Activated naive CD4-positive, alpha-beta T cell (primary cell): ENCODE measurements at places on chromosomes 7 and 10.

- no peak for DNase-seq
Observed at GRCh38 chr7:102236592-102237287, 49.9 kb upstream of the SH2B2 start.

GRCh38 chr7:151003572-151003971, 12.8 kb downstream of the NOS3 start:
- DNase-seq, result no peak

DNA sequence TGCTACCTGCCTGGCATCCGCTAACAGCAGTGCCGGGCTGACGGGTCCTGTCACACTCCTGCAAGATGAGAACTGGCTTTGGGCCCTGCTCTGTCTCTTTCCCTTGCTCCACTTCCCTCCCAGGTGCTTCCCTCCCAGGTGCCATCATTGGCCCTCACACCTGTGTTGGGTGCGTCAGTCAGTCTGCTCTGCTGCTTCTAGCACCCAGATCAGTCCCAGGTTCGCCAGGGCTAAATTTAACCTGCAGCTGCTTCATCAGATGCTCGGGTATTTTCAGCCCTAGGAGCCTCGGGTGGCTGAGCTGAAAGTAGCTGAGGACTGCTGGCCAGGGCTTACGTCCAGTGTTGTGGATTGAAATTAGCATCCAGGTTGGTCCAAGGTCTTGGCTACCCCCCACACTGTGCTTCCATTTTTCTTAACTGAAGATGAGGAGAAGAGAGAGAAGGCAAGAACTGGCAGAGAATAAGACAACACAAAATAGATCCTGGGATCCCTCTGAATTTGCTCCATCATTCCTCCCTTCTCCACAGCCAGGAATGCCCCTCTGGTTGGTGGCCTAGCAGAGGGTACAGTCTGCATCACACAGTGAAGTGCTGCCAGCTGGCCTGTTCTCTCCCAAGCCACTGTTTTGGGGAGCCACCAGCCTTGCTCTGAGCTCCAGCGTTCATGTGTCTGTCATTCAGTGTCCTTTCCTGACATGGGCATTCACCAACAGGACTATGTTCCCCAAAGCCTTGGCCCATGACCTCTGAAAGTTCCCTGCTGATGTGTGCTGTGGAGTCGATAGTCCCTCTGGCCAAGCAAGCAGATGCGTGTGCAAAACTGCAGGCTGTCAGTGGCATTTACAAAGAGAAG, 65.9 kb upstream of the SYPL1 start:
- no peak for DNase-seq

DNA sequence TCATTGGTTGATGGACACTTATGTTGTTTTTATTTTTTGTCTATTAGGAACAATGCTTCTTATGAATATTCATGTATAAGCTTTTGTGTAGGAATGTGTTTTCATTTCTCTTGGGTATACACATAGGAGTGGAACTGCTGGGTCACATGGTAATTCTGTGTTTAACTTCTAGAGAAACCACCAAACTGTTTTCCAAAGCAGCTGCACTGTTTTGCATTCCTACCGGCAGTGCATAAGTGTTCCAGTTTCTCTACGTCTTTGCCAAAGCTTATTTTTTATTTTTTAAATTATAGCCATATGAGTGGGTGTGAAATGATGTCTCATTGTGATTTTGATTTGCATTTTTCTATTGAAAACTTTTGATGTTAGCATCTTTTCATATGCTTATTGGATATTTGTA, 51.3 kb downstream of the ADK start:
- DNase-seq, result no peak

DNA sequence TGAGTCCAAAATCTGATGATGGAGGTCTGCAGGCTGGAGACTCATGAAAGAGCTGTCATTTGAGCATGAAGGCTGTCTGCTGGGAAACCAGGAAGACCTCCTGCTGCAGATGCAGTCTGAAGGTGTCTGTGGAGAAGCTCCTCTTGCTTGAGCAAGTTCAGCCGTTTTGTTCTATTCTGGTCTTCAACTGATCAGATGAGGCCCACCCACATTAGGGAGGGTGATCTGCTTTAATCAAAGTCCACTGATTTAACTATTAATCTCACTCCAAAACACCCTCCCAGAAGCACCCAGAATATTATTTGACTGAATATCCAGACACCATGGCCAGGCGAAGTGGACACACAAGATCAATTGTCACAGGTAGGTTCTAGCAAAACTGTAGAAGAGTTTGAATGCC, 116.5 kb downstream of the GATA3 start:
- DNase-seq, result no peak

DNA sequence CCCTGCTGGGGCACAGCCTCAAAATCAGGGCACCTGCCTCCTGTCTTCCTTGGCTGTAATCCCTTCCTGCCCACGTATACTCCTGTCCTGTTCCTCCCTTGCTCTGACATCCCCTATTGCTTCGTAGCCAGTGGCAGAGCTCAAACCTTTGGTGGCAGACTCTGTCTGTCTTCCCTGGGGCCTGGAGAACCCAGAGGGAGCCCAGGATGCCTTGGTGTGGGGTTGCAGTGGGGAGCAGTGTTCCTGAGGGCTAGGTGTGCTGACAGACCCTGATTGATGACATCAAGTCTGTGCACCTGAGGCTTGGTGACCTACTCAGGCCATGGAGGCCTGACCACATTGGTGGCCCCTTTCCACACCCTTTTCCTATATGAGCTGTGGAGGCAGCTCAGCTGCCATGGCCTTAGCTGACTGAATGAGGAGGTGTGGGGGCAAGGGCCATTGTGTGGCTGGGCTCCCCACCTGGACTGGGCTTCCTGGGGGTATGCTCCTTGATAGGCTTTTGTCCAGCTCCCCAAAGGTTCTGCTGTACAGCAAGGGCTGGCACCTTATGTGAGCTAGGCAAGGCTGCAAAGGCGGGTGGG, 5.4 kb upstream of the GCK start:
- DNase-seq, result no peak

DNA sequence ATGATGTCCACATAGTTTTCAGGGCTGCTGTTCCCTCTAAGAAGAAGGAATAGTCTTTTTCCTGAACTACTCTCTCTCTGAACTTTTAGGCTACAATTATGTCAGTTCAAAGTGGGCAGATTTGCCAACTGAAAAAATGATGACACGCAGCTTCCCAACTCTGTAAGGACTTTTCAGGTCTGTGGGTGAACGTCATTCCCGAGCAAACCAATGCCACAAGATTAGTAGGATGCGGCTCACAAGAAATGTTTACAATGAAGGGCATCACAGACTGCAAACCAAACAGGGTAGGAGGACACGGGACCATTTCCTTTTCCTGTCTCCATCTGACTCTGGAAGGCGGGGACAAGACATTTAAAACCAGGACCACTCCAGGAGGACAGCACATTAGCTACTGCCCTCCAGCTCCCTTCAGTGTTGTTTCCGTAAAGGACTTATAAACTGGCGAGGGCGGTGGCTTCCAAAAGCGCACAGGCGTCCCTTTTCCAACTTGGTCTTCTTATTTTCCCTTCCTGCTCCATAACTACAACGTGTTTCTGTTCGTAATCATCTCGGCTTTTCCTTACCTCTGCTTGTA, 539 bp upstream of the MKLN1 start:
- no peak for DNase-seq

DNA sequence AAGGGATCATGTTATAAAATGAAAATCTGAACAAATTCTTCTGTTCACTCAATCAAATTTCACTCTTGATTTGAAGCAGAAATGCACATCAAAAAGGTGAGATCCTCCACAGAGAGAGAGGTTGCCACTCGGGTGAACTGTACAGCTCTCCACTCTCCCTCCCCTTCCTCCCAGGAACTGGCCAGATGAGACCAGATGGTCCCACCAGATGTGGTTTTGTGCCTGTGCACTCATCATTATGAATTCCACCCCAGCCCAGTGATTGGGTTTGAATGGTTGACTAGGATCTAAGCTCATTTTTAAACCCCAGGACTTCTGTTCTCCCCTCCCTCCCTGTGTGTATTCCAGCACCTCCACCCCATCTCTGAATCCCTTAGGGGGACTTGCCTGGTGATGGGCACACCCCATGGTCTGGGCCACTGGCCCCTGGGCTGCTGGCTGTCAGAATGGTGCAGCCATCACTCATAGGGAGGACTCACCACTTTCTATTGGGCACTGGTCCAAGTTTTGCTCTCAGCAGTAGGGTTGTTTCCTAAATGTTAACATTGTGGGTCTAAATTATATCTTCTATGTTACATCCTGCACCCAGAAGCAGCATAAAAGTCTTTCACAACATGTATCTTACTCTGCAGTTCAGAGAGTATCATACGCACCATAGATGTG, 393.1 kb downstream of the TNS3 start:
- no peak for DNase-seq

- no peak for DNase-seq
Observed at GRCh38 chr10:2866569-2866968, 200.8 kb upstream of the PFKP start.
